Stimulated activated CD4-positive, alpha-beta T cell treated with anti-CD3 and anti-CD28 coated beads, Interleukin-15, amount 100 ng/mL, for 1 hour (primary cell): ENCODE measurements at places on chromosomes 16 and 17.
A peak's percentile ranks its signal among the peaks of the same experiment; 100 is the strongest.

DNA sequence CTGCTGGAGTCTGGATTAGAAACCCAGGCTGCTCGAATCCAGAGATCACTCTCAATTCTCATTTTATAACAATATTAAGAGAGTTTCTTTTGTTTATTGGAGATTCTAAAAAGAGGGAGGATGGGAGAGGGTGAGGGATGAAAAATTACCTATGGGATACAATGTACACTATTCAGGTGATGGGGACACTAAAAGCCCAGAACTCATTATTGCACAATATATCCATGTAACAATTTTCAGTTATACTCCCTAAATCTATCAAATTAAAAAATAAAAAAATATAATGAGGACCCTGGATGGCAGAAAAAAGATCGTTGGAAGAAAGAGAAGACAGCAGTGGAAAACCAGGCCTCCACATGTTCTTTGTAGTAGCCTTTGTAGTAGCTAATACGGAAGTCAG lies 100.8 kb downstream of the CNTNAP4 start:
- DNase-seq: no peak

DNA sequence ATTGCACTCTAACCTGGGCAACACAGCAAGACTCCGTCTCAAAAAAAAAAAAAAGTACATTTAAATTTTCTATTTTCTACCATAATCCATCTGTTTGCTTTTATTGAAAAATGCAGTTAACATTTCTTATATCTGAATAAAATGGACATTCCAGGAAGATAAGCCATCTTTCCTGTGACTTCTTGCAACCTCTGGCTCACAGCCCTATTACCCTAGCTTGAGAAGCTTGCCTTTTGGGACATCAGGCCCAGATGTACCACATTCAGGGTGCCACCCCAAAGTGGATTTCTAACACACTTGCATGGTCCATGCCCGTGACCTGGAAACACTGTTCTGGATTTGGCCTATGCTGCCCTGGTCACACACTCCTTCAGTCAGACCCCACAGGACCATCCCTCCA lies 30.1 kb upstream of the DDX52 start:
- no peak for DNase-seq

- no peak for DNase-seq
Observed at GRCh38 chr16:17106243-17106791, 364.4 kb downstream of the XYLT1 start.

DNA sequence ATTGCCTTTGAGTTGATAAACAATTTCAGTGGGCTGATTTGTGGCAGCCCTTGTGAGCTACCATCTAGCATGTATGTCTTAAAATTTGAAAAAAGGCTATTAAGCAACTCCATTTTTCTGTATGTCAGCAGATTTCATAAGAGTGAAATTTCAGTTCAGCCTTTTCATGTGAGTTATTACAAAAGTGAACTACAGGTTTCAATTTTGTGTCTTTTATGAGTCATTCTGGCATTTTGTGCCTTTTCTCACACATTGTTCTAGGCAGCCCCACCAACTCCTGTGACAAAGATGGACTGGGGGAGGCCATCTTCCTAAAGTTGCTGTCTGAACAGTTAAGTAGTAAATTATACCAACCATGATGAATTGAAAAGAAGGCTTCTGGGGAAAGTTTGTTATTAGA lies 52.1 kb downstream of the USP10 start:
- no peak for DNase-seq

GRCh38 chr16:9441012-9441411 lies 349.6 kb downstream of the HAPSTR1 start:
- DNase-seq: no peak

DNA sequence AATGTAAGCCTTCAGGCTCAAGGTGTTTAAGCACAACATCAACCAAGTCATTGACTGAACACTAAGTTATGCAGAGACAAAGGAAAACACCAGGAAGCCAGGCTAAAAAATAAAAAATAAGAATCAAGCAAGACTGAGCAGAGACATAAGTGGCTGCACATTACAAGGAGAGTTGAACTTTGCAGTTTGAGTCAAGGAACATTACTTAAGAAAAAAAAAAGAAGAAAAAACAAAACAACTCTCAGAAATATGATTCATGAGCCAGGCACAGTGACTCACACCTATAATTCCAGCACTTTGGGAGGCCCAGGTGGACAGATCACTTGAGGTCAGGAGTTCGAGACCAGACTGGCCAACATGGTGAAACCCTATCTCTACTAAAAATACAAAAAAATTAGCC lies 168.1 kb downstream of the C16orf95 start:
- DNase-seq: no peak

DNA sequence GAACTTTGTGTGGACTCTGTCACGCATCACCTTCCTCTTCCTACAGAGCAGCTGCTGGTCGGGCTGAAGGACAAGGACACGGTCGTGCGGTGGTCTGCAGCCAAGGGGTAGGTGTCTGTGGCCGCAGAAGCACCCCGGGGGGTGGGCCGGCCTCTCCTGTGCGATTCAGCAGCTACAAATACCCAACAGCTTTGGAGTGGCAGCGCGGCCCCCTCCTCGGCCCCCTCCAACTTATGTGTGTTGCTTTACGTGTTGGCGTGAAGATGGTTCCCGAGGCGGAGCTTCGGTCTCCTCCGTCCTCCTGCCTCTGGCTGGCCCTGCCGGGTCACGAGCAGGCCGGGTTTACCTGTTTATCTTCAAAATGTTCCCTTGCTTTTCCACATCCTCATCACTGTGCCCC lies 32.3 kb downstream of the ZNF750 start:
- no peak for DNase-seq

- peak; percentile 40 for DNase-seq
Observed at GRCh38 chr17:50841949-50842354, 6.6 kb downstream of the WFIKKN2 start.

GRCh38 chr17:28578246-28579195 lies 1.8 kb upstream of the ALDOC start:
- DNase-seq: no peak

DNA sequence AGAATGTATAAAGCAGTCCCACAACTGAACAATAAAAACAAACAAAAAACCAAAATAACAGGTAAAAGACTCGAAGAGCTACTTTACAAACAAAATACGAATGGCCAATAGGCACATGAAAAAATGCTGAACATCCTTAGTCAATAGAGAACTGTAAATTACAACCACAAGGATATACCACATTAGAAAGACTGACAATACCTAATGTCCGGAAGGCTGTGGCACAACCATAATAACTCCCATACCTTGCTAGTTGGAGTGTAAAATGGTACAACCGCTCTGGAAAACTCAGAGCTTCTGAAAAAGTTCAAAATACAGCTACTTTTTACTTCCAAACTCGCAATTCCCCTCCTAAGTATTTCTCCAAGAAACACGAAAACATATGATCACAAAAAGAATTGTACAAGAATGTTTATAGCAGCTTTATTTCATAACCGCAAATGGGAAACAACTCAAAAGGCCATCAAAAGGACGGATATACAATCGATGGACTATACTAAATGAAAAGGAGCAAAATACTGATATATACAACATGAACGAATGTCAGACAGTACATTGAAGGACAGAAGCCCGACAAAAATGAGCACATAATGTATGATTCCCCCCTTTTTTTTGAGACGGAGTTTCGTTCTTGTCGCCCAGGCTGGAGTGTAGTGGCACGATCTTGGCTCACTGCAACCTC lies 2.3 kb downstream of the TP53 start:
- no peak for DNase-seq

- no peak for DNase-seq
Observed at GRCh38 chr17:15922586-15922985, 22.3 kb upstream of the ADORA2B start.

DNA sequence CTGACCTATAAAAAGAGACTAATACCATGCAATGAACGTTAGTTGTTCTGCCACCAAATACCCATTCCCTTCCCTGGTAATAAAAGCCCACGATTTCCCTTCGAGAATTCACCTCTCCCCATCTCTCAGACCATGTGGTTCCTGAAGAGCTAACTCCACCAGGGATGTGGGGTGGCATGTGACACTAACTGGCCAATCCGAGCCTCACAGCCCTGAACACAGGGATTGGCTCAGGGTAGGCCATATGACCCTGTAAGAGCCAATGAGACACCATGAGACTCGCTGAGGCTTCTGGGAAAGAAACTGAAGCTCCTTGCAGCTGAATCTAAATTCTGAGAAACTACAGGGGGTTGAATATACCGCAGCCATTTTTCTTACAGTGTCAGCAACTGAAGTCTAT lies 21.1 kb downstream of the HELZ start:
- DNase-seq: no peak

- no peak for DNase-seq
Observed at GRCh38 chr17:67569873-67570272, 147.9 kb upstream of the NOL11 start.

- no peak for DNase-seq
Observed at GRCh38 chr16:9913604-9914326, 268.5 kb downstream of the GRIN2A start.

DNA sequence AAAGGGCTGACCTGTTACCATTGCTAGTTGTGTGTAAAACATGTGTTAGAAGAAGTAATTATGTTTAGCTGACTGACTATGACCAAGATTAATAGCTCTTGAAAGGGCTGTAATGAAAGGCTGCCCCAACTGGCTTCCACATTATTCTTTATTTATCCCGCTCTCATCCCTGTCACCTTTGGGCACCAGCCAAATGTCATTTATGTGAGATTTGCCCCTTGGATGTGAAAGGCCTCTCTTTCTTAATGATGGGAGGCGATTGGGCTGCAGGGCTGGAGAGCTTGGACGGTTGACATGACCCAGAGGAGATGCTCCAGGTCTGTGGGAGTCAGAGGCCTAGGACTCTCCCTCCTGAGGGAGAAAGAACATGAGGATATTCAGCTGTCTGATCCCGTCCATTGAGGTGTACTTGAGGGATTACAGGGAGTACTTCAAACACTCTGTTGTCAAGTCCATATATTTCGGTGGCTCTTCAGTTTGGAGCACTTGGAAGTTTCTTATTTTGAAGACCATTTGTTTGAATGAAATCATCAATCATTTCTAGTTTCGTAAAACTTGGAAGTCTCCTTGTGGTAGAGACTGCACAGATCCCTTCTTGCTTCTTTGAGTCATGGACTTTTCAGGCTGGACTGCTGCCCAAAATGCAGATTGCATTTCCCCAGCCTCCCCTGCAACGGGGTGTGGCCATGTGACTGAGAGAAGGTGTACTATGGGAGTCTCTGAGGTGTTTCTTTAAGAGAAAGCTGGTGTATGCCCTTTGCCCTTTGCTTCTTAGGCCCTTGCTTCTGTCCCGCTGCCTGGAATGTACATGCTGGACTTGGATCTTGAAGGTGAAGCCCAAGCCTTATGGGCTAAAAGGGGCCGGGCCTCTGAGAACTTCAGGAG lies 51.3 kb downstream of the FTO start:
- DNase-seq: no peak

DNA sequence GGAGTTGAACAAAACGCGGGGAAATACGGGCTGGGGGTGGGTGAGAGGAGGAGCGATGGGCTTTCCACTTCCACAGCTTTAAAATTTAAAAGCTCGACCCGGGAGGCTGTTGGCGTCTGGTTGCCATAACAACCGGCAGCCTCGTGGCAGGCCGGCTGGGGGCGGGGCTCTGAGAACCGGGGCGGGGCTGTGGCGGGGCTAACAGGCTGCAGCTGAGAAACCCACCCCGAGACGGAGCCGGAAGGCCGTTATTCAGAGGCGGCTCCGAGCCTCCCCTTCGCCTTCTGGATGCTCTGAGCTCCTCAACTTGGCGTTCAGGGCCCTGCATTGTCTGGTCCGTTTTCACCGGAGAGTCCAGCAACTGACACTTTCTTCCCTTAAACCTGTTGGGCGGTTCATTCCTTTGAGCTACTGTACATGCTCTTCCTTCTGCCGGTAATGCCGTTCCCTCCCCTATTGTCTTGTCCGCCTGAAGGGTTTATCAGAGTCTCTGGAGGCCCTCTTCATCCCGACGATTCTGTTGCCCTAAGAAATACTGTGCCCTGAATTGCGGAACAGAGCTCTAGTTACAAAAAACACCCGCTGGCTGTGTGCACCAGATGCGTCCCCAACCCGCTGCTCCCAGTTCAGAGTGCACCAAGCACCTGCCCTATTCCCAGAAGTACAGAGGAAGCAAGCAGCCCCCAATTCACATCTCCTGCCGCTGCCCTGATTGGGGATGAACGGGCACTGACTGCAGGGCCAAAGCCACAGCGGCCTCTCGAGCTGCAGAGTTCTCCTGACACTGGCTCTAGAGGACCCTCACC lies 596 bp downstream of the DNAAF8 start:
- peak; percentile 90 for DNase-seq

DNA sequence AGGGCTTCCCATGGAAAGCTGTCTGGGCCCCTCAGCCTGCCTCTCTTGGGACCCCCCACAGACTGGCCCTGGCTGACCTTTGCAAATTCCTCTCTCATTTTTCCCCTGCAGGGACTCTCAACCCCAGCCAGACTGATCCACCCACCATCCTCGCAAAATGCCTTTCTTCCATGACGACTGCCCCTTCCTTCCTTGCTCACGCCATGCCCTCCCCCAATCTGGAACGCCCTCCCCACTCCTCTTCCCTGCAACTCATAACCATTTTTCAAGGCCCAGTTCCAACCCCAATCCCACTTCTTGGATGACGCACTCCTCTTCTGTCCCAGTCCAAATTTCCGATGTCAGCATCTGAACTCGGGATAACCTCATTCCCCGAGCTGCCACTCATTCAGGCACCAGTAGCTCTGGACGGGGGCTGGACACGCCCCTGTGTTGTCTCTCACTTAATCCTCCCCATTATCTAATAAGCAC lies 1.3 kb upstream of the DNAI2 start:
- no peak for DNase-seq

GRCh38 chr17:66915204-66915611 lies 49.3 kb upstream of the CACNG4 start:
- DNase-seq: no peak

- DNase-seq: no peak
Observed at GRCh38 chr16:4410335-4411075, 5.9 kb downstream of the CORO7 start.

GRCh38 chr17:62653826-62654761 lies 26.6 kb downstream of the MRC2 start:
- no peak for DNase-seq

DNA sequence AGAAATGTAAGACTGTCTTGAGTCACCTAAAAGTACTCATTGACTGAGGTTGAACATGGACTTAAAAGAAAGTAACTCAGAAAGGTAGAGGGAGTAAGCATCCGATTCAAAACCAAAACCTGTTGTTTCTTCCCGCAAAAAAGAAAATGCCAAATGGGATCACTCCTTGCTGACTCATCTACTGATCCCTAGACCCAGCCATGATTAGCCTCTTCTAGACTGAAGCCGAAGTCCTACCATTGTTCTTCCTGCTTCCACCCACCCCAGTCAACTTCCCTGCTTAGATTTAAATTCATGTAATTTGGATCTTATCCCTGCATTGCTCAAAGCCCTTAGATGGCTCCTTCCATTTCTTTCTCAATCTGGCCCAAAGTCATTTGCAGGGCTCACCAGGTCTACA lies 760.5 kb upstream of the SOX9 start:
- no peak for DNase-seq

DNA sequence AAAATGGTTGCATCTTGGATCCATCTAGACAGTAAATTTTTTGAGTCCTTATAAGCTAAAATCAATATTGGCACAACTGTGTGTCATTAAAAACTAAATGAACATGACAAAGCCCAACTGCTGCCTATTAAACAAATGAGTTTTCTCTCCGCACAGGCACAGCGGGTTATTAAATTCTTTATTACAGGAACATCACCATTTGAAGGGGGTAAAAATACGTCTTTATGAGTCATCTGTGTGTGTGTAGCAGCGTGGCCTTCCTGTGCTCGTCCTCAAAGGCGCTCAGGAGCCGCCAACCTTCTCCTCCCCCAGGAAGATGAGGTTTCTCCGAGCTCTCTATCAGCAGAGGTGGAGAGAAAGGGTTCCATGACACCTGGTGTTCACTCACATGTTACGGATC lies 62.6 kb upstream of the SDK2 start:
- DNase-seq: no peak

- DNase-seq: no peak
Observed at GRCh38 chr16:17556276-17557052, 85.7 kb upstream of the XYLT1 start.
